ENCODE measurements at places on chromosomes 3 and 15.

DNA sequence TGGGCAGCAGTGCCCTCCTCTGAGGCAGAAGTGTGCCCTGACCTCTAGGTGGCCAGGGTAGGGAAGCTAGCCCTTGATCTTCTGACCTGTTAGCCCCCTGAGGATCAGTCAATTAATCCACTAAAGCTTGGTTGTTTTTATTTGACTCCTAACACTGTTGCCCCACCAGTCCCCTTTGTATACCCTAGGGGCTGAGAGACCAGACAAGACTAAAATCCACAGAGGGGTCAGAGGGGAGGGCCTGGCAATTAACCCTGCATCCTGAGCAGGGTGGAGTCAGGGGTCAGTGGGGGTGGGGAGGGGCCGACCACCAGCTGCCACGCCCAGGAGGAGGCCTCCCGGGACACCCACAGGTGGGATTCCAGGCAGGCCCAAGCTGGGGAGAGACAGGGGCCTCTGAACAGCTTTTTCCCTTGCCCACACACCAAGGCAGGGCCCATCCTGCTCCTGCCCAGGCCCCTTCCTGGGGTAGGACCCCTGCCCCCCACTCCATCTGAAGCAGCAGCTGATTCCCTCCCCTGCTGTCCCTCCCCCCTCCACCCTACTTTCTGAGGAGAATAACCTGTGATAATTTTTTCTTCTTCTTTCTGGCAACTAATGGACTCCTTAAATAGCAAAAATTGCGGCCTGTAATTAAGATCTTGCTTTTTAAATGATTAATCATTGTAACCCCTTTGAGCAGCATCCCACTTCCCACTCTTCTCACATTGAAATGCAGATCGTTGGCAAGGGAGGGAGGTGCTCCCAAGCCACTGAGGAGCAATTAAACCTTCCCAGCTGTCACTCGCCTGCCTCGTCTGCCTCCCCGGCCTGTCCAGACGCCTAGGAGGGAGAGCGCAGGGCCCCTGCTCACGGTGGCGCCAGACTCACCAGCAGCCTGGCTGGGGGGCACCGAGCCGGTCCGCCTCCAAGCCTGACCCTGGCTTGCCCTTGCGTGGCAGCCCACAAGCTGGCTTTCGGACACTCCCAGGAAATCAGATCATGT lies 51.9 kb downstream of the RHCG start:
- no peak for DNase-seq

DNA sequence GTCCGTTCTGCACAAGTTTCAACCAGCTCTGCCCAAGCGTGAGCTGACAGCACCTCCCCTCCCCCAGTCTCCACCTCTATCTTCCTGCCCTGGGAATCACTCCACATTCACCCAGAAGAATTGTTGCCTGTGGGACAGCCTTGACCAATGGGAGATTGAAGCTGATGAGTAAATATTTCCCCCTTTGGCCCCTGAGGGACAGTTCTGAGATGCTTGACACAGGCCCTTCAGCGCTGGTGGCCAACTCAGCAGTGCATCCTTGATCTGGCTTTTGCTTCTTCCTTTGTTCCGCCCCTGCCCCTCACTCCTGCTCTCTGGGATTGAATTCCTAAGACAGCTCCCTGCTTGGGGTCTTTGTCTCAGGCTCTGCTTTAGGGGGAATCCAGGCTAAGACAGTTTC lies 13.1 kb upstream of the SKIC8 start:
- no peak for DNase-seq

- no peak for DNase-seq
Observed at GRCh38 chr15:100502651-100503050, 26.1 kb downstream of the CERS3 start.

DNA sequence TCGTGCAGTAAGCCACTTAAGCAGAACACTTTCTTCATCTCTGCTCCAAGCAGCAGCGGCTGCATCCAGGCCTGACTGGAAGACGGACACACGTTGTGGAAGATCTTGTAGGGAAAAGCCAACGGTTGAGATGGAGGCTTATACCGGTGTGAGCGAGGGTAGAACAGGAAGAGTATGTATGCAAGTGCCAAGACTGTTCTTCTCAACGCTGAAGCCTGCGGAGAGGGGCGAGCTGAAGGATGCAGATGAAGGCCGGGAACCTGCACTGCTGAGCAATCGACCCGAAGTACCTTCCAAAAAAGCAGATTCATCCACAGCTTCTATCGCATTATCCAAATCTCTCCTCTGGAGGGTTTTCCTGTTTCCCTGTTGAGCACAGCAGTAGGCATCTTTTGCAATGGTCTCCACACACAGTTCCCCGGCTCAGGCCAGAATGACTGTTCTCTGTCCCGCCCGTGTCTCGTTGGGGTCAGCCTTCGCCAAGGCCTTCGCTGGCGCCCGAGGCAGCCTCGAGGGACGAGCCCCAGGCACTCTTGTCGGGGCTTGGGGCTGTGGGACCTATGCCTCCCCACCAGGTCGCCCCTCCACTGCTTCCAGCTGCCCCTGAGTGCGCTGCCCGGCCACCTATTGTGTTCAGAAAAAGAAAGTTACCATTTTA lies 22.2 kb upstream of the DYNC1LI1 start:
- no peak for DNase-seq

DNA sequence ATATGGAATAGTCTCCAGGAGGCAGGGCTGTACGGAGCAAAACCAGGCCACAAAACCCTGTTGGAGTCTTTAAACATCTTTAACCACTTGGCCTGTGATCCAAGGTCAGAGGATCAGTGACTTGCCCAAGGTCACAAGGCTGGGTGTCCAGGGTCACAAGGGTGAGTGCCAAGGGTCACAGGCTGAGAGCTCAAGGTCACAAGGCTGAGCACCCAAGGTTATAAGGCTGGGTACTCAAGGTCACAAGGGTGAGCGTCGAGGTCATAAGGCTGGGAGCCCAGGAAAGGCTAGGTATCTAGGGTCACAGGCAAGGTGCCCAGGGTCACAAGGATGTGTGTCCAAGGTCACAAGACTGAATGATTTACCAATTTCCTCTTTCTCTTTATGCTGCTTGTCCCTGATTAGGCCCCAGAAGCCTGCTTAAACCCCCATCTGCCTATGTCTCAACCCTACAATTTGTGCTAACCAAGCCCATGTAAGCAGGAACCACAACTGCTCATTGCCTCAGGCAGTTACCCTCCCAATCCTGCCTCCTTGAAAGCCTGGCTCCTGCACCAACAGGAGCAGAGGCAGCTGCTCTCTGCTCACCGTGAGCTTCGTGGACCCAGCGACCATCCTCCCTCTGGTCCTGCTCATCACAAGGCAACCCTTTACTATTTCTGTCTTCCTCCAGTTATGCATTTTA lies 51.5 kb downstream of the MGLL start:
- no peak for DNase-seq

GRCh38 chr3:17021614-17022013 lies 136.9 kb downstream of the PLCL2 start:
- DNase-seq = no peak

- DNase-seq = no peak
Observed at GRCh38 chr3:45816544-45816943, 20.2 kb upstream of the SLC6A20 start.
